ENCODE measurements at places on chromosomes 1 and 21. TPM values are rescaled to one million over a fixed set of nuclear protein-coding genes. Genes with fewer than 3 reads are reported as not detected.

The ADORA3 gene
- 10.4 TPM for polyA plus RNA-seq

The CD1C gene
- polyA plus RNA-seq = not detected

The RABIF gene
- polyA plus RNA-seq = 20.8 TPM

The SPRR1B gene
- polyA plus RNA-seq = not detected

The FCRL1 gene
- 0.27 TPM for polyA plus RNA-seq

The TRPM2 gene
- 17.8 TPM for polyA plus RNA-seq

The AHCYL1 gene
- 136 TPM for polyA plus RNA-seq

The HIVEP3 gene
- polyA plus RNA-seq = 8.9 TPM

The BTBD19 gene
- polyA plus RNA-seq = 5.5 TPM

The KLHL21 gene
- 25.1 TPM for polyA plus RNA-seq

The ZNF670 gene
- polyA plus RNA-seq = 5.2 TPM

The KHDC4 gene
- 42.3 TPM for polyA plus RNA-seq

The PPFIA4 gene
- 39.4 TPM for polyA plus RNA-seq

Data from spinal cord (tissue), 10 donors.